ENCODE measurements at places on chromosomes 5 and 9.

GRCh38 chr5:137360607-137361006 lies 138.5 kb downstream of the SPOCK1 start:
- no peak overlapping the region for H3K4me3 ChIP-seq
- H3K4me1 ChIP-seq = peaks cover 14% of the 10 kb centered on the region
- no peak for DNase-seq
- H3K27me3 ChIP-seq = no peaks in the 10 kb centered on the region
- H3K27ac ChIP-seq = no peak overlapping the region

- no peaks in the 10 kb centered on the region for H3K27me3 ChIP-seq
- DNase-seq = peak; percentile 99
These were observed 191.3 kb upstream of the NREP start for GRCh38 chr5:111948092-111948841.

GRCh38 chr5:155252717-155253116 lies 239.2 kb downstream of the KIF4B start:
- no peaks in the 10 kb centered on the region for H3K36me3 ChIP-seq
- no peak overlapping the region for H3K27ac ChIP-seq
- no peak overlapping the region for H3K4me3 ChIP-seq
- no peaks in the 10 kb centered on the region for H3K27me3 ChIP-seq
- no peak for DNase-seq
- H3K4me1 ChIP-seq = no peaks in the 10 kb centered on the region

DNA sequence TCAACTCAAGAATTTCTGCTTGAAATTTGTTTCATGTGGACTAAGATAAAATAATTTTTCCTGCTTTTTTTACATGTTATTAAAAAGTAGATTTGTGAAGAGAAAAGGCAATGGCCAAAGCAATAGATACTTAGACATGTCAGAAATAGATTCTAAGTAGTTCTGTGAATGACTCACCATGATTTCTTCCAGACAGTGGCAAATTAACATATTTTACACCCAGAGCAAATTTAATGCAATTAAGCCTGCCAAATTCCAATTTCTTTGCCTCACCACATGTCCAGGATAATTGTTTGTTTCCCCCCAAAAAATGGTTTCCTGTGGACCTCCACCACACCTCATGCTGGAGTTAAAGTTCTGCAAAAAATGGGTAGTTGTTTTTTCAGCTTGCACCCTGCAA lies 651.4 kb downstream of the CETN3 start:
- no peaks in the 10 kb centered on the region for H3K4me1 ChIP-seq
- no peak overlapping the region for H3K27ac ChIP-seq
- peak; percentile 31 for DNase-seq
- H3K27me3 ChIP-seq = no peaks in the 10 kb centered on the region

DNA sequence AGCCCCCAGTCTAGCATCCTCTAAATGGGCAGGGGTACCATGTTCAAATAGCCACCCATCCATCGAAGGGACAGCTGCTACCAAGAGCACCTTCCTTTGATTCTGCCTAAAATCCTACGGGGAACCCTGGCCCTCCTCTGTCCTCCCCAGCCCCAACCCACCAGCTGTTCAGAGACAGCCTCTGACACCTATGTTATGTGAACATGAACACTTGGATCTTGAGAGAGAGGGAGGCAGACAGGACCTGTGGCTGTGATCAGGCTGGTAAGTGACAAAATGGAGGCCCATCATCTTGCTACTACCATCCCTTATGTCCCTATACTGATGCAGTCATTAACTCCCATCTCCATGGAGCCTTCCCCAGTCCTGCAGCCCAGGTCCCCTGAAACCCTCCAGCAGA lies 8.2 kb downstream of the SLC23A1 start:
- no peak for DNase-seq
- no peak overlapping the region for H3K27ac ChIP-seq
- no peak overlapping the region for H3K4me3 ChIP-seq
- H3K27me3 ChIP-seq = no peaks in the 10 kb centered on the region
- peaks cover 14% of the 10 kb centered on the region for H3K4me1 ChIP-seq

- no peaks in the 10 kb centered on the region for H3K4me1 ChIP-seq
- H3K36me3 ChIP-seq = no peaks in the 10 kb centered on the region
- no peak overlapping the region for H3K27ac ChIP-seq
- H3K27me3 ChIP-seq = no peaks in the 10 kb centered on the region
- no peak for DNase-seq
These were observed 99.2 kb downstream of the PPP2R2B start for GRCh38 chr5:146779211-146779869.

DNA sequence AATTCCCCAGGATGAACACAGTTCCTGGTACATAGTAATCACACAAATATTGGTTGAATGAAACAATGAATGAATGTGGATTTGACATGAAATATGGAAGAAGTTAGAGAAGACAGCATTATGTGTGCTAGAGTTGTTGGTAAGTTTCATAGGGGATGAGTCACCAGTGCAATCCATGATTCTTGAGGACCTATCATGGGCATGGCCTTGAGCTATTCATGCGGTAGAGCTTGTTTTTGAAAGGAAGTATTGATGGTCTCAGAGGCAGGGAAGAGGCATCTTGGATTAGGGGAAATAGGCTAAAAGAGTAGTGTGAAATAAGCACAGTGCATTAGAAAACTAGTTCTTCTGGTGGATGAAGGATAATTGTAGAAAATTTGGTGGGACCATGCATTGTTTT lies 22.1 kb downstream of the SPATA31D1 start:
- no peaks in the 10 kb centered on the region for H3K4me1 ChIP-seq
- no peak overlapping the region for H3K4me3 ChIP-seq
- H3K27ac ChIP-seq = no peak overlapping the region
- H3K36me3 ChIP-seq = no peaks in the 10 kb centered on the region
- DNase-seq = no peak
- H3K27me3 ChIP-seq = no peaks in the 10 kb centered on the region

Measured in astrocyte (in vitro differentiated cells and primary cell).